Endothelial cell of umbilical vein (primary cell): ENCODE measurements at places on chromosomes 2 and 18.

DNA sequence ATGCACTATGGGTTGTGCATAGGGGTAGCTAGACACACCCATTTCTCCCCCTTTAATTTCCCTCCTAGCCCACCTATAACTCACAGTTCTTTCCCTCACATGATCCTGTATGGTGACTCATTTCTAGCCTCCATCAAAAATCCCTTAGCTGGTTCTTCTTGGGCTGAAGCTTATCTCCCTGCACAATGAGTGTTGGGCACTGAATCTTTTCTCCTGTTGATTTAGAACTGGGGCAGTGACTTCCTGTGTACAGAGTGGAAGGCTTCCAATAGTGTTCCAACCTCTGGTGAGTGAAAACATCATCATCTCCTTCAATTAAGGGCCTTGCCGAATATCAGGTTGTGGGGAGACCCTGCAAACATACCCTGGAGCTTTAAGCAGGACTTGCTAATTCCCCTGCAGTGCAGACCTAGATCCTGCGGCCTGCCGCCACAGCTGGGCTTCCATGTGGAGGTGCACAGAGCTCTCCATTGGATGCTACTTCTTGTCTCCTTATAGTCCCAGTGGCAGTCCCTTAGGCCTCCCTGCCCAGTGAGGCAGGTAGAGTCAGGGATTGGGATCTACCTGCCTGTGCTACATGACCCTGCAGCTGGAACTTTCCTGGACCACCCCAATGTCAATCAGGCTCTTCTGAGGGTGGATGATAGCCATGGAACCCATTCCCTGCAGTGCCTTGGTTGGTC, 121.8 kb downstream of the PLB1 start:
- peak; percentile 53 for DNase-seq

- no peak for DNase-seq
These were observed 16.0 kb downstream of the SLC66A2 start for GRCh38 chr18:79935499-79935898.

GRCh38 chr2:237043866-237044265, 41.8 kb upstream of the COPS8 start:
- DNase-seq = no peak

GRCh38 chr18:62664414-62664813, 50.9 kb upstream of the PHLPP1 start:
- no peak for DNase-seq

GRCh38 chr2:230505162-230505561, 89.2 kb downstream of the SP100 start:
- DNase-seq = no peak

DNA sequence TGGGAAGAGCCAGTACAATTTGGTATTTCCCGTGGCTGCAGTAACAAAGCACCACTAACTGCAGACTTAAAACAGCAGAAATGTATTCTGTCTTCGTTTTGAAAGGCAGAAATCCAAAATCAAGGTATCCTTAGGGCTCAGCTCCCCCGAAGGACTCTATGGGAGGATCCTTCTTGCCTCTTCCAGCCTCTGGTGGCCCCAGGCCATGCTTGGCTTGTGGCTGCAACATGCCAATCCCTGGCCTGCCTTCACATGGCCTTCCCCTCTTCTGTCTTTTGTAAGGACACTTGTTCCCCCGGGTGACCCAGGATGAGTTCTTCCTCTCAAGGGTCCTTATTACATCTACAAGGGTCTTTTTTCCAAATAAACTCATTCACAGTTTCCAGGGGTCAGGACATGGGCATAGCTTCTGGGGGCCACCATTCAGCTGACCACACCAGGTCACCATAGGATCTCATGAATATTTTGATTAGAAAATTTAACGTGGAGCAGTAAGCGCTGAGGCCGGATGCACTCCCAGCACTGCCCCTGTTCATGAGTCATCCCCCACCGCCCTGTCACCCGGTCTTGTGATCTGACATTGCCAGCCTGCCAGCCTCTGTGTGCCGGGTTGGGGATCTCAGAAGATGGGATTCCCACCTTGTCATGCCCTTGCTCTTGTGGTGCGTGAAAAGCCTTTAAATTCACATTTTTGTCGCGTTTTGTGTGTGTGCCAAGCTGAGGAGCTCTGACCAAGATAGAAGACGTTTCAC, 61.2 kb upstream of the B3GNT7 start:
- no peak for DNase-seq

GRCh38 chr2:66467718-66468117, 32.8 kb downstream of the MEIS1 start:
- DNase-seq = no peak

DNA sequence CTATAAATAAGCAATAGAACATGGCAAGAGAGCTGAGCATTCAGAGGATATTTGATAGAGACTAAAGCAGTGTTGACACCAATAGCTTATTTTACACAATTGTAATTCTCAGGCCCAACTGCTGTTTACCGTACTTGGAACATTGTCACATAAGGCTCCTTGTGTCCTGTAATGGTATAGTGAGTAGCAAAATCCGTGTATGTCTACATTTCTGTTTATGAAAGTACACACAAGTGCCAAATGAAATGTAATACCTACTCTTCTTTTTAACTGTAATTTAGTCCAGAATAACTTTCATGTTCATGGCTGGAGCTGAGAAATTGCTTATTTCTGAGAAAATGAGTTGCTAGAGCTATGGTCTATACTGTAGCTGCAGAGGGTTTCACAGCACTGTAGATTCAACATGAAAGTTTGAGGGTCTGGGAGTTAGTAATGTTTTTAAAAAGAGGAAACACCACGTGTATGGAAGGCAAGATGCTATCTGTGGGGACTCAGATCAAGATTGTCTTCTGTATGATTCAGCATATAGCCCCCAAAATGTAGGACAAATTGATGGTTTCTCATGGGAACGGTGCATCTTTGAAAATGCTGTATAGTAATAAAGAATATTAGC, 110.2 kb upstream of the NOSTRIN start:
- DNase-seq = no peak

DNA sequence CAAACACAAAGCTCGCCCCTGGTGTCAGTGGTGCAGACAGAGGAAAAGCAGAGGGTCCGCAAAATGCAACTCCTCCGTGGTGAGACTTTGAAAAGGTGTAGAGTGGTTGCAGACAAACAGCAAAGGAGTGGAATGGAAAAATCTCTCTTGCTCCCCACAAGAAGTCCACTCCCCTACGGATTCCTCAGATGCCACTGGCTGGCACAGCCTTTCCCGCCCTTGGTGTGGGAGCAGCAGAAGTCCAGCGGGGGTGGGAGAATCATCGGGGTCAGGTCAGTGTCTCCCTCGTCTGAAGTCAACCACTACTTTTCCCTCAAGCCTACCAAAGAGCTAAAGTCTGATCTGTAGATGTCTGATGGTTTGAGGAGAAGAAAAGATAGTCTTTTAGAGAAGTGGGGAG, 22.3 kb upstream of the B3GNT7 start:
- no peak for DNase-seq

DNA sequence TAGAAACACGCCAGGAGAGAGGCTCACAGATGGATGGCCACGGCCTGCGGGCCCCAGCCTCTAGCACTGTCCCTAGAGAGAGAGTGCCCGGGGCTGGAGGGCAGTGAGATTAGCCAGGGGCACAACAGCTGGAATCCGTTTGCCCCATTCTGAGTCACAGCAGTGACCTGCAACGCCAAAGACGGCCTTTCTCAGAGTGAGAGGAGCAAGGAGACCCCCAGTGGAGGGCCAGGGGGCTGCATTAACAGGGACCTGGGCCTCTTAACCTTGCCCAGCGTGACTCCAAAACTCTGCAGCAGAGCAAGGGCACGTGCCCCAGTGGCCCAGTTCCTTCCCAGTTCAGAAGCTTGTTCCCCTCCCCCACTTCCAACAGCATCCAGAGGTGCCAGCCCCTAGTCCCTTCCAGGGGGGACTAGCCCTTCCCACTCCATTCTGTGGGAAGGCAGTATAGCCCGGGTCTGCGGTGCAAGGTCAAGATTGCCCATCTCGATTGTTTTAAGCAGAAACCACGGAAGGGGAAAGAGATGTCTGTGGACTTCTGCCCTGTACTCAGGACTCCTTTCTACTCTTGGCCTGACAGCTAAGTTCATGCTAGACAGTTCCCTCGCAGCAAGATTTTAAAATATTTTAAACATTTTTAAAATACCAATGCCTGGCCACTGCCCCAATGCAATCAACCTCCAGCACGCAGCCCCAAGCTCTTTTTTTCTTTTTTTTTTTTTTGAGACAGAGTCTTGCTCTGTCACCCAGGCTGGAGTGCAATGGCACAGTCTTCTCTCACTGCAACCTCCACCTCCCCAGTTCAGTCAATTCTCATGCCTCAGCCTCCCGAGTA, 50.9 kb upstream of the BIN1 start:
- no peak for DNase-seq

GRCh38 chr18:47898696-47899095, 31.8 kb downstream of the SMAD2 start:
- DNase-seq = peak; percentile 52

GRCh38 chr2:234302664-234302991, 194.3 kb downstream of the ARL4C start:
- DNase-seq = no peak

DNA sequence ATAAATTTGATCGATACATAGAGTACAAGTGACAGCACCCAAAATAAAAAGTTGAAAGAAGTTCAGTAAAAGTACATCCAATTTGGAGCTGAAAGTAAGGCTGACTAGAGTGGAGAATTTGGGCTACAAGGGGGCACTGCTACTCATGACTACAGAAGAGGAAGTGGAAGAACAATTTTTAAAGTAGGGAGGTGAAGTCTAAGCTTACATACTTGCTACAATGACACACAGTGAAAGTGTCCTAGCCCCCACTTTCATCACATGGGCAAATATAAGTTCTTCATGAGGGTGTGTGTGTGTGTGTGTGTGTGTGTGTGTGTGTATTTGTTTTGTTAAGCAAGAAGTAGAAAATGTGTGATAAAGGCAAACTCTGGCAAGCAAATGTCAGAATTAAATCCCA, 45.7 kb downstream of the MAP3K2 start:
- no peak for DNase-seq

DNA sequence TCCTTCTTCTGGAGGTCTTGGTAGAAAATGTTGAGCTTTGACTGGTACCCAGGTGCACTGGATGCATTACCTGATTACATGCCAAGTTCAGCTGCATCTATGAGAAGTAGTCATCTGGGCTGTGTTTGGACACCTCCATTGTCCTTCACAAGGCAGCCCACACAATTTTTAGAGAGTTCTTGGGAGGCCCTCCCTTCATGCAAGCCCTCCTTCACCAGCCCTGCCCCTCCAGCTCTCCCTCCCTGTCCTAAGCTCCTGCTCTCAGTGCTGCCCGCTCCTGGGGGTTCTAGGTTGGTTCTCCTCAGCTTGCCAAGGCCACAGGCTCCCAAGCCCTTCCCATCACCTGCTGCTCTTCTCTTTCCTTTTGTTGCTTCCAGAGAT, 148.7 kb downstream of the DYSF start:
- DNase-seq = no peak

- peak; percentile 80 for DNase-seq
These were observed 591 bp downstream of the ASXL2 start for GRCh38 chr2:25877431-25878360.

- no peak for DNase-seq
These were observed 15.0 kb upstream of the IL1A start for GRCh38 chr2:112798979-112799975.

GRCh38 chr2:187783446-187783845, 229.2 kb upstream of the TFPI start:
- no peak for DNase-seq

DNA sequence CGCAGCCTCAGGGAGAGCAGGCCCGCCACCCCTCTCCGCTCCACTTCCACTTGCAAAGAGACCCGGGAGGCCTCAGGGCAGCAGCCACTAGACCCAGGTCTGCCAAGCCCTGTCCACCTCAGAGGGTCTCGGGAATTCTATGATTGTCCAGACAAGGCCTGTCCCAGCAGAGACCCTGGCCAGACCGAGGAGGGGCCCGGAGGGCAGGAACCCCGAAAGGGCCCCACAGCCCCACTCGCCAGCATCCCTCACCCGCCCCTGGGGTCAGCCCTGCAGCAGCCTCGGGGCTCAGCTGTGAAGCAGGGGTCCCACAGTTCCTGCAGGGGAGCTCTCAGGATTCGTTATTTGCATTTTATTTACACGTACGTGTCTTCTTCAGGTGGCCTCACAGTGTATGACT, 269.5 kb downstream of the EIPR1 start:
- DNase-seq = no peak

DNA sequence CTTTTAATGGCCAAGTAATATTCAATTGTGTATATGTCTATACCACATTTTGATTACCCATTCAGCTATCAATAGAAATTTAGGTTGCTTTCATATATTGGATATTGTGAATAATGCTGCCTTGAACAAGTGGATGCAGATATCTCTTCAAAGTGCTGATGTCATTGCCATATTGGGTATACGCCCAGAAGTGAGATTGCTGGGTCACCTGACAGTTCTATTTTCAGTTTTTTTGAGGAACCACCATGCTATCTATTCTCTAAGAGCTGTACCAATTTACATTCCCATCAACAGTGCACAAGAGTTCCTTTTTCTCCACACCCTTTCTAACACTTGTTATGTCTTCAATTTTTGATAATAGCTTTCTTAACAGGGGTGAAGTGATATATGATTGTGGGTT, 306.9 kb downstream of the ZNF516 start:
- DNase-seq = no peak

DNA sequence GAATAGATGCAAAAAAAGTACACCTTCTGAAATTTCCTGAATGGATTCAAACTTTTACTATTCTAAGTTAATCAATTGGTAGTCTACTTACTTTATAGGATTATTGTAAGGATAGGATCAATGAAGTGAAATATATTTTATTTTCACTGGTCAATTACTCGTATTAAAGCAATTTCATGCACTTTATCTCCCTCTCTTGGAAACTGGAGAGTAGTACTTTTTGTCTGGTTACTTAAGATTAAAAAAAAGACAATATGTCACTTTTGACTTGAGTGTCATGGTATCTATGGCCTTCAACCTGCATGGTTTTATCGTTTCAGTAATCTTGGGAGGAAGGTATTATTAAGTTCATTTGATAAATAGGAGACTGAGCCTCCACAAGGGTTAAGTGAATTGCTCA, 1.0 kb upstream of the KYNU start:
- peak; percentile 35 for DNase-seq

DNA sequence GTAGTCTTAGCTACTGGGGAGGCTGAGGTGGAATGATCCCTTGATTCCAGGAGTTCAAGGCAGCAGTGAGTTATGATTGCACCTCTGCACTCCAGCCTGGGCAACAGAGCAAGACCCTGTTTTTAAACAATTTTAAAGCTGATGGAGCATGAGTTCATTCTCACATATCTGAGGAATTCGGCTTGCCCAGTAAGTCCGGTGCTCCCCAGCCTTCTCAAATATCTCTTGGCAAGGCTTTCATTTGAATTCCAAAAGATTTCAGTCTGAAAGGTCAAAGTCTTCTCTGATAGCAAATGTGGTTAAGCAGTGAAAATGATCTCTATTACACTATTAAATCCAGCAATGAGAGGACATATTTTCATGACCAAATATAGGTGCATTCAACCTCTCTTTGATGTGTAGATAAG, 27.9 kb downstream of the PIEZO2 start:
- DNase-seq = no peak

DNA sequence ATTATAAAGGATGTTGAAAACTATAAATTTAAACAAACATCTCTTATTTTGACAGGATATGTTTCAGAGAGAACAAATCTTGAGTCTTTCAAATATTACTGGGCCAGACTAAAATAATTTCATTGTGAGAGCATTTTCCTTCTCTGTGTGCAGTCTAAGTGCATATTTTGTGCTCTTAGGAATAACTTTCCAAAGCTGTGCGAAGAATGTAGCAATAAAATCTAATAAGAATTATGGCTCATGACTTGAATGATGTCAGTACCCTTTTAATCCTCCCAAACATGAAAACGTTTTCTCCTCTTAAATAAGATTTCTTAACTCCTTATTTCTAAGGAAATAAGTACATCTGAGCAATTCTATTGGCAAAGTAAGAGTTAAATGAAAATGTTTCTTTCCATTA, 76.2 kb upstream of the EFEMP1 start:
- no peak for DNase-seq

- DNase-seq = no peak
These were observed 1.5 kb upstream of the EVX2 start for GRCh38 chr2:176085120-176085788.
